Caco-2 (cell line): ENCODE measurements at places on chromosomes 11 and 22.

- no peak for DNase-seq
Observed at GRCh38 chr11:119683783-119684182, 45.2 kb downstream of the NECTIN1 start.

- no peak for DNase-seq
Observed at GRCh38 chr22:46861468-46862367, 99.3 kb downstream of the TBC1D22A start.

- no peak for DNase-seq
Observed at GRCh38 chr22:48901324-48901723, 926.3 kb downstream of the BRD1 start.

DNA sequence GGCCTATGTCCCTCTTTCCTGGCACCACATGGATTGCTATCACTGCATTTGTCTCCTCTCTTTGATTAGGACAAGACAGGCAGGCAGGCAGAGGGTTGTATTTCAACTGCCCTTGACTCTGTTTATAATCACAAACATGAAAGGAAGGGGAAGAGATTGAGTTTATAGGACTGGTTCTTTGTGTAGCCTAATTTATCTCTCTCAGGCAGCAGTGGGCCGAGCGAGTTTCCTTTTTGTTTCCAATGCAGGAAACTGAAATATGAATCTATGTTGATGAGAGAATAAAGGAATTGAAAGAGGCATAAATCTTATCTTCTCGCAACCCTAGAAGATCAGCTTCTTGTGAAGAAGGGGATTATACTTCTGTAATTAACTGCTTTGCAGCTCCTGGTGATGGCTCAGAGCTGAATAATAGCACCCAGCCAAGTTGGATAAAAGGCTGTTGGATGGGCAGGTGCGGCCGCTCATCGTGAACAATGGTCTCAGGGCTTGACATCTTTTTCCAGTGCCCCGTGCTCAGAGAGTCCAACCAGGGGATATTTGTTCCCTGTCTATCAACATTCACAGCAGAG lies 80.6 kb upstream of the SYT13 start:
- DNase-seq = no peak

DNA sequence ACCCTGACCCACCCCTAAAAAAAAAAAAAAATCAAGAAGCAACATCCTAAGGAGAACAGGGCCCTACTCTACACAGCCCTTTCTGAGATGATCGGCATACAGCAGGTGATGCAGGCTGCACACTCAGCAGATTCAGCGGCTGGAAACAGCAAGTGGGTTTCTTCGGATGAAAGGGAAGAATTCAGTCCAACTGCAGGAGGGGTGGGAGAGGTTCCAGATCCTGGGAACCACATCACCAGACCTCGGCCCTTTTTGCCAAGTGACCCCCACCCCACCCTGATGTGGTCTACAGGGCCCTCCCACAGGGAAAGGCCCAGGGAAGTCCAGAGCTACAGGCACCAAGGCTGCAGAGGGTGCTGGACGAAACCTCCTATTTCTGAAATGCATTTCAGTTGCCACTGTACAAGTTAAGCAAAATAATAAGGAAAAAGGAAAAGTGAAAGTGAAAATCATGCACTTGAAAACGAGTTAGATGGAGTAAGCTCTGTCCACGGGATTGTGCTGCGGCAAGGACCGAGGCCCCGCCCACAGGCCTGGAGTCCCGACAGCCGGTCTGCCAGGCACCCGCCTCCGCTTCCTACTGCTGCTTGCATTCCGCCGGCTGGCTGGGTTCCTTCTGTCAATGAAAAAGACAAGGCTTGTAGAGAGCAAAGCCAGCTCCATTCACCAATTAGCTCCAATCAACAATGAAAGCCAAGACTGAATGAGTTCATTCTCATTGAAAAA lies 16.0 kb upstream of the PHLDA2 start:
- DNase-seq = no peak

GRCh38 chr22:37007651-37008050 lies 11.6 kb downstream of the TST start:
- no peak for DNase-seq

DNA sequence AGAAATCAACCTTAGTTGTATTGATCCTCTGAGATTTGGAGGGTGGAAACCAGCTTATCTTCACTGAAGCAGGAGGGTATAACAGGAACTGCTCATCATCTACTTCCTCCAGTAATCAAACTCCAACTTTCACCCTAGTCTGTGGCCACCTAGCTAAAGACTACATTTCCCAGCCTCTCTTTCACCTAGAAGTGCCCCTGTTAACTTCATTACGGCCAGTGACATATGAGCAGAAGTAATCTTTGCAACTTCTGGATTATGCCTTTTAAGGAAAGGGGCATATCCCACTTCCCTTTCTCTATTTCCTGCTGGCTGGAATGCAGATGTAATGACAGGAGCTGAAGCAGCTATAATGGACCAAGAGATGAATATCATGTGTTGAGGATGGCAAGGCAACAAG lies 7.6 kb upstream of the VPS37C start:
- DNase-seq = peak; percentile 3

- DNase-seq = no peak
Observed at GRCh38 chr11:107272561-107272960, 185.1 kb downstream of the CWF19L2 start.

DNA sequence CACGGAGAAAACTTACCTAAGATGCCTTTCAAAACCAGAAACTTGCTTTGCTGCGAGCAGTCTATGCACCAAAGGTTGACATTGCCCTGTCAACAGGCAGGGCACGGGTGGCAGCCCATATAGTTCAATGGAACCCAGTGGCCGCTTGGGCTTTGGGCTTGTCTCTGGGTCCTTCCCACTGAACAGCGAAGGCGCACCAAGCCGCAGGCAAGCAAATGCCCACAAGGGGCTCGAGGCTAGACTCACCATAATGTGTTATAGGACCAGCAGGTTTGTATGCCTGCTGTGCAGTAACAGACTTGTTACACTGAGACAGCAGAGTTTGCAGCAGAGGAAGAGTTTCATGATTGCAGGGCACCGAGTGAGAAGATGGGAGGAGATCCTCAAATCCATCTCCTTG lies 20.3 kb downstream of the CLDN5 start:
- peak; percentile 41 for DNase-seq

DNA sequence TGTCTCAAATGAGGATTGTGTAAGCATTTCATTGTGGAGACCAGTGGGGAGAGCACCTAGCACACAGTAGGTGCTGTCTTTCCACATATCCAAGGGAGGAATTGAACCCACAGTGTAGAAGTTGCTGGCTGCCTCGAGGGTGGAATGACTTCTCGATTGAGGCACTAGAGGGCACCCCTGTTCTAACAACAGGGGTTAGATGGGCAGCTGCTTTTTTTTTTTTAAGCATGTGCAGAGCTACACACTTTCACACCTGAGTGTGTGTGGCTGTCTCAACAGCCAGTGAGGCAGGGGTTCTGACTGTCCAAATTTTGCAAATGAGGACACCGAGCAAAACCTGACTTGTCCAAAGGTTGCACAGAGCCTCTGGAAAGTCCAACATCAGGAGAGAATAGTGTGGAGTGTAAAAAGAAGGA lies 118.2 kb upstream of the CRYBB3 start:
- peak; percentile 49 for DNase-seq

DNA sequence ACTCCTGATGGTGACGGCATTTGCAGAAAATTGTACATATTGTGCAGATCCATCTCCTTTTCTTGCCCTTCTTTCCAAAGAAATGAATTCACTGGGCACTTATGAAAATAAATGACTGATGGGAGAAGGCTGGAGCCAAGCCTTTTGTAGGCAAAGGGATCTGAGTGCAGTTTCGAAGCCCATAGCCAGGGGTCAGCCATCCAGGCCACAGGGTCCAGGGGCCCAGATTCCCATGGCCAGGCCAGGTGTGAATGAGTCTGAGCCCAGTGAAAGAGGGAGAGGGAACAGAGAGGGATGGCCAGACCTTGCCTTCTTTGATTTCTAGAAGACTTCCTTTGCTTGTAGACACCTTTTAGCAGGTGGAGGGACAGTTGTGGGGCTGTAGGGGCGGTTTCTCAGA lies 209.1 kb downstream of the KIRREL3 start:
- no peak for DNase-seq

DNA sequence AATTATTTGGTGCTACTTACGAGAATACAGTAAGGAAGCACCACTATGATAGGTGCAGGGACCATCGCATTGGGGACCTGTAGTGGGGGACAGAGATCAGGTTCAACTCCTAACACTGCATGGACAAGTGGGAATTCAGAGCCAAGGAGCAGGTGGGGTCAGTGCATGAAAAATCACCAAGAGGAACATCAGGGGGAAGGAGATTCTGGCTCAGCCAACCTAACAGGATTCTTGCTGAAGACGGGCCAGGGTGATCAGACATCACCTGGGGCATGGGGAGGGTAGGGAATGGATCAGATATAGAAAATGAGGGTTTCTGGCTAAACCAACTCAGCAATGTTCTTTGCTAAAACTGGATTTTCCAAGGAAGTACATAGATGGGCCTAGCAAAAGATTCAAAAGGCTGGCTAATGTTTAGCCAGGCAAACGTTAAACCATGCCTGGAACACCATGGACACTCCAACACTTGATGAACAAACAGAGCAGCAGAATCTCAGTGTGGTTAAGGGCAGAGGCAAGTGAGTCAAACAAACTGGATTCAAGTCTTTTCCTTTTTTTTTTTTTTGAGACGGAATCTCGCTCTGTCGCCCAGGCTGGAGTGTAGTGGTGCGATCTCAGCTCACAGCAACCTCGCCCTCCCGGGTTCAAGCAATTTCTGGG lies 70.0 kb downstream of the MICAL3 start:
- peak; percentile 35 for DNase-seq

- no peak for DNase-seq
Observed at GRCh38 chr11:35006389-35007128, 90.1 kb downstream of the PDHX start.

- no peak for DNase-seq
Observed at GRCh38 chr22:28440592-28441390, 238.8 kb downstream of the TTC28 start.

- no peak for DNase-seq
Observed at GRCh38 chr11:128901653-128902514, 10.7 kb downstream of the KCNJ5 start.

DNA sequence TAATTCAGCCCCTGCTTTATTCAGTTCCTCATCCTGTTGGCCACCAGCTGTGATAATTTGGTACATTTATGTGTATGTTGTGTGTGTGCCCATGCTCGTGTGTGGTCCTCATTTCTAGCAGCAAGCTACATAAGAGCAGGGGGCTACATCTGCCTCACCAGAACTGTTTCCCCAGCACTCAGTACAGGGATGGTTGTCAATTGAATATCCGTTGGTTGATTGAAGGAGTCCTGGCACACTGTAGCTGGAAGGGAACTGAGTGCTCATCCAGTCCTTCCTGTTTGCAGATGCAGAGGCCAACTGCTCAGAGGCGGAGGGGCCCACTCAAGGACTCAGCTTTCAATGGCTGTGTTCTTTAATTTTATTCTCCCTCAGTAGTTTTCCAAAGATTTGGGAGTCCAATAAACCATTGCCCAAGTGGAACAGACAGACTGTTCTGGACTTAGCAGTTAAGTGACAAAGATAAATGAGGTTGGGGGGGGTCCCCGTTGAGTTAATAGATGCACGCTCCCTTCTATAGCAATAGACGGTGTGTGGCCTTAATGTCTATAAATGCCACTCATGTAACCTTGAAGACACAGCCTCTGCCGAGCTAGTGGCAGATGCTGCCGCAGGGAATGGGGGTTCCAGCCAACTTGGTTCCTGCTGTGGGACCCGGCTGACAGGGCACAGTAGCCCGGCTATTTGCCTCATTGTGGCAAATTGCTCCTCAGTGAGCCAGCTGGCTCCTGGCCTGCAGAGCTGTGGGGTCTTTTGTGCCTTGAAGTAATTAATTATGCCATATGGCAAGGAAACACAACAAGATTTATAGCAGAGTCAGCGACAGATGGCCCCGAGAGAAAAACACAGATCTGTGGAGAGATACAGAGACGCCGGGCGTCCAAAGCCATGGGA lies 71.4 kb upstream of the GRK3 start:
- no peak for DNase-seq

DNA sequence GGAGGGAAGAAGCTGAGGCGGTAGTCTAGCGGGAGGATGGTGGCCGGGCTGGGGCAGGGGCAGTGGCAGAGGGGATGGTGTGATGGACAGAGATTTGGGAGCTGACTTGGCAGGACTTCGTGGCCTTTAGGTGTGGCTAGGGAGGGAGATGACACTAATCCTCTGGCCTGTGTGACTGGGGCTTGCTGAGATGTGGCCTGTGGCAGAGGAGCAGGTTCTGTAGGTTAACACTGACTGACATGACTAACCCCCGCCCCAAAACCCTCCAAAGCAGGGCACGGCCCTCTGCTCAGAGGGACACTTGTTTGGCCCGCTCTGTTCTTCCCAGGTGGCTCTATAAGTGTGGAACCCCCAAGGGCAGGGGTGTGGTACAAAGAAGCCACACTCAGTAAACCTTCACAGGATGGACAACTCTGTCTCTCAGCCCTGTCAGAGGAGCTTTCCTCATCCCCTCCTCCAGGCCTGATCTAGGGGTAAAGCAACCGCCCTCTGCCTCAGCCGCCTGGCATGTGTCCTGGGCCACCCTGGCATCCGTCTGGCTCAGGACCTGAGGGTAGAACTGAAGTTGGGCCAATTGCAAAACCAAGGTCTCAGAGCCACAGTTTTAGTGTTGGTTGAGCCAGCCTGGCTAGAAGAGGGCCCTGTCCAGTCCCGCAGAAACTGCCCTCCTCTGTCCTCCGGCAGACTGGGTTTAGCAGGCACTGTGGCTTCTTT lies 15.6 kb downstream of the TOM1 start:
- no peak for DNase-seq

DNA sequence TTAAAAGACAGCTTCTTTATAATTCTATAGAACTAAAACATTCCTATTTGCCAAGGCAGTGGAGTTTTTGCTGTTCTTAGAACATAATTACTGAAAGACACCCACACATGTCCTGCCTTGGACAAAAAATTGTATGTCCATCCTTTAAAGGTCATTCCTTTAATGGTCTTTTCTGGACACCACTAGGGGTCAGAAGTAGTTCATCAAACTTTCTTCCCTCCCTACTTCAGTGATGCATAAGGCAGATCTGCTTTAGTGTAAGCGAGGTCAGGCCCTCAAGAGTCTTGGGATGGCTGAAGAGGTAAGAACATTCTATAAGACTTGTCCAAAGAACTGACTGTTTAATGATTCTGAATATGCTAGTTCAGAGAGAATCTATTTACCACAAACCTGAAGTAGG lies 4.3 kb upstream of the OR51V1 start:
- peak; percentile 61 for DNase-seq
